ENCODE measurements at places on chromosomes 5 and 9.

DNA sequence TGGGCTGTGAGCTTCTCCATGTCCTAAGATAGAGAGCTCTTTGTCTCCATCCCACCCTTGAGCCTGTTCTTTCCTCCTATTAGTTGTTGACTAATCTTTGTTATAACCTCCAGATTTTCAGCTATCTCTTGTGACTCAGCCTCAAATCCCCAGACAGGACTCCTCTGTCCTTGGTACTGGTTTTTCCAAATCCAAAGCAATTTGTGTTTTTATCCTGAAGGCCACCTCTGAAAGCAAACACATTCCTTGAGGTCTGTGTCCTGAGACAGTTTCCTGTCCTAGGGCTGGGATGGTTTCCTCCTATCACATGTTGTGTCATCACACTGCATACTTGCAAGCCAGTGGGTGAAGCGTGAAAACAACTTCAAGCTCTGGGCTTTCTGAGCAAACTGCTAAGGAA is 8.5 kb downstream of the TNC start:
- no peak for DNase-seq

GRCh38 chr5:28707706-28708105 is 1669.3 kb upstream of the CDH9 start:
- DNase-seq, result no peak

GRCh38 chr5:54148067-54148845 is 162.1 kb downstream of the ARL15 start:
- DNase-seq, result no peak

DNA sequence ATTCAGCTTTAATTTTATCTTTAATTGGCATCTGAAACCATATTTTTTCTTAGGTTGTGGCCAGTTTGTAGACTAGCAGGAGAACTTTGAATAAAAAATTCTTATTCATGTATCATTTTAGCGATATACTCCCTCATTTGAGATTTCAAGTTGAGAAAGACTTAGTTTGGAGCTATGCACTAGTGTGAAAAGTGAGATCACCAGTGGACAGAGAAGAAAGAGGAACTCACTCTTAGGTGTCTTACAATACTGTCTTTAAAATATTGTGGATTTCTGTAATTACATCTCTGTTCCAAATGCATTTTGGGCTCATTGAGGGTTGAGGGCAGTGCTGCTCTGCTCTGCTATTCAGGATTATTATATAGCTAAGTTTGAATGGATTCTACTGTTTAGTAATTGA is 54.7 kb downstream of the NAA35 start:
- no peak for DNase-seq

GRCh38 chr5:94538260-94538659 is 80.1 kb downstream of the KIAA0825 start:
- no peak for DNase-seq

GRCh38 chr5:169142264-169142970 is 158.5 kb downstream of the SLIT3 start:
- no peak for DNase-seq

DNA sequence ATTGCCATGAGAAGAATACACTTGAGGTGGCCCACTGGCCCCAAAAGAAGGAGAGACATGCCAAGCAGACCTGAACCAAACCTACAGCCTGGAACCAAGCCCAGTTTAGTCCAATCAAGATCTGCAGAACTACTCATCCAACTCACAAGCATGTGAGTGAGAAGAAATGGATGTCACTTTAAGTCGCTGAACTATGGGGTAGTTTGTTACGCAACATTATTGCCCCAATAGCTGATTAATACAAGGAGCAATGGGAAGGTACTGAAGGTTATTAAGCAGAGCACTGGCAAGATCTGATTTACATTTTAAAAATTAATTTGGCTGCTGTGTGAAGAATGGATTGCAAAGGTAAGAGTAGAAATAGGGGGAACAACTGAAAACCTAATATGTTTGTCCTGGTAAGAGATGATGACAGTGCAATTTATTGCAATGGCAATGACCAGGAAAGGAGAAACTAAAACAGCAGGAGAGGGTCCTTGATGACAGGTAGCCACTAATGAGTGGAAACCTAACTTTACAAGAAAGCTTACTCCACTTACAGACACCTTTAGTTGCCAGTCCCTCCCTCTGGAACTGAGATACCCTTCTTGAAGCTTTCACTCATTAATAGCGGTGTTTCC is 132.9 kb upstream of the GRIA1 start:
- DNase-seq, result no peak

GRCh38 chr5:67805666-67806348 is 409.7 kb upstream of the PIK3R1 start:
- DNase-seq, result no peak

GRCh38 chr5:54861212-54861894 is 124.0 kb downstream of the ESM1 start:
- DNase-seq, result no peak

DNA sequence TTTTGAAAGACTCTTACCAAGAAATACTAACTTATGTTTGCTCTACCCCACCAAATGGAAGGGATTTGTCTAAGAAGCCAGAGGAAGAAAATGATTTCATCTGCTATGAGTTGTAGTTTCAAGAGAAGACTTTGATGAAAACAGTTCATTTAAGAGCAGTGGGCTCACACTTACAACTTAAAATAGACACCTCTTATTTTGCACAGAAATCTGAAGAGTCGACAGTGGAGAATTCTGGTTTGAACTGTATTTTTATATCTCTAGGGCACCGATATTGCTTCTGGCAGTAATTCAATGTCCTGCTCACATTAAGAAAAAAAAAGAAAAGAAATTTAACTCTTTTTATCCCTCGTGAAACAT is 1.9 kb upstream of the DAB2 start:
- DNase-seq, result no peak

DNA sequence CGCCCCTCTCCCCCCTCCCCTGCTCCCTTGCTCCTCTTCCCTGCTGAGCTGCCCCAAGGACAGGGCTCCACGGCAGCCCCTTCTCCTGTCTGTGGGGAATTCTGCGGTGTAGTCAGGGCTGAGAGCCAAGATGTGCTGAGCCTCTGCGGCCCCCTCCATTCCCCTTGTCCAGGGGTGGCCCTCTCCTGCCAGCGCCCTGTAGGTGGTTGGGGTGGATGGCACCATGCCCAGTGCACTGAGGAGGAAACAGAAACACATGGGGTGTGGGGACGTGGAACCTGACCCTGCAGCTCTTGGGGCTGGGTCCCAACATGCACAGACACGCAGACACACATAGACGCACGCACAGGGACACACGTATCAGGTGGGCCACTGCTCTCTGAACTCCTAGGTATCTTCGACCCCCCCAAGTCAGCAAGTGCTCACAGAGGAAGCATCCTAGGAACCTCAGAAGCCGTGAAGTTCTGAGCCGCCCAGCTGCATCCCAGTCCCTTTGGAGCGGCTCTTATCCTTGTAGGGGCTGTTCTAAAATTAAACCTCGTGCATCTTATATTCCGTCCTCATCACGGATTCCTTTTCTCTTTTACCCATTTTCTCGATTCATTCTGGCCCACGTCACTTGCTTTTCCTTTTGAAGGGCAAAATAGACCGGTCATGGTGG is 64.8 kb downstream of the HMCN2 start:
- no peak for DNase-seq

DNA sequence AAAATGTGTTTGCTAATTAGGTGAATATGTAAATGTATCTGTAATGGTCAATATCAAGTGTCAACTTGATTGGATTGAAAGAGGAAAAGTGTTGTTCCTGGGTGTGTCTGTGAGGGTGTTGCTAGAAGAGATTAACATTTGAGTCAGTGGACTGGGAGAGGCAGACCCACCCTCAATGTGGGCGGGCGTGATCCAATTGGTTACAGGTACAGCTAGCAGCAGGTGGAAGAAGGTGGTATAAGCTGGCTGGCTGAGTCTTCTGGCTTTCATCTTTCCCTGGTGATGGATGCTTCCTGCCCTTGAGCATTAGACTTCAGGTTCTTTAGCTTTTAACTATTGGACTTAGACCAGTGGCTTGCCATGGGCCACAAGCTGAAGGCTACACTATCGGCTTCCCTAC is 779.0 kb upstream of the CTNND2 start:
- no peak for DNase-seq

DNA sequence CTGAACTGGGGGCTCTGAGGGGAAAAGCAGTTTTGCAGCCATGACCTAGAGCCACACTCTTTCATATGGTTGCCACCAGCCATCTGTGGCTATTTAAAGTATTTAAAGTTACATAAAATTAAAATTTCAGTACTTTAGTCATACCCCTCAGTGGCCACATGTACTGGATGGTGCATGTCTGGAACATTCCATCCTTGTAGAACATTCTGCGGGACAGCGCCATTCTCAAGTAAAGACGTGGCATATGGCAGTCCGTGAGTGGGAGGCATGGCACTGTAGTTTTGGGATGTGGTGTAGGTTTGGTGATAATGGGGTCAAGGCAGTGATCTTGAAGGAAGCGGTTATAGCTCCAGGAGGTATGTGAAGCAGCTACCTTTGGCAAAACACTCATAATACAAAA is 61.4 kb upstream of the NFIL3 start:
- no peak for DNase-seq

DNA sequence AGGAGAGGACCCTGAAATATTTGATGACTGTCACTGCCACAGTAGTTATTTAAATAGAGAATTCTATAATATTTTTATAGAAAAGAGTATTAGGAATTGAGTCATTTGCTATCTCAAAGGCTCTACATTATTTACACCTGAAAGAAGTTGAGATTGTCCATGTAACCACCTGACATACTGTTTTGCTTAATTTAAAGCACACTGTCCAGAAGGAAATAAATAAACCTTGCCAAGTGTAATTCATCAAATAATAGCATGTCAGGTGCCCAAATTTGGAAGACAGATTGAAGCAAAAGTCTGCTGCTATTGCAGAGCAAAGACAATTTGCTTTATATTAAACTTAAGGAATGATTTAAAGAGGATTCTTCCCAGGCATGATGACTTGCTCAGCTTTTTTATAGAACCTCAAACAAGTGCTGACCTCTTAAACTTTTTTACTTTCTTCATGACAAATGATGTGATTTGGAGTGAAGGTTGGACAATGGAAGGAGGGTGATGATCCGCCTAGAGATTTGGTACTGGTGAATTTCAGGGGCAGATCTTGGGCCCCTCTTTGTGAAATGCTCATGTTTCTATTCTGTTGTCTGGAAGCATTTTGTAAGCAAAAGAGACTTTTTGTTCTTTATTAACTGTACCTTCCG is 65.0 kb downstream of the DAPK1 start:
- no peak for DNase-seq

GRCh38 chr9:127219520-127219919 is 45.1 kb upstream of the GARNL3 start:
- DNase-seq, result no peak

- no peak for DNase-seq
Observed at GRCh38 chr9:130377612-130378011, 67.1 kb upstream of the ASS1 start.

GRCh38 chr5:82222597-82223574 is 55.3 kb downstream of the RPS23 start:
- DNase-seq, result no peak

- DNase-seq, result no peak
Observed at GRCh38 chr9:14373336-14373666, 59.4 kb upstream of the NFIB start.

DNA sequence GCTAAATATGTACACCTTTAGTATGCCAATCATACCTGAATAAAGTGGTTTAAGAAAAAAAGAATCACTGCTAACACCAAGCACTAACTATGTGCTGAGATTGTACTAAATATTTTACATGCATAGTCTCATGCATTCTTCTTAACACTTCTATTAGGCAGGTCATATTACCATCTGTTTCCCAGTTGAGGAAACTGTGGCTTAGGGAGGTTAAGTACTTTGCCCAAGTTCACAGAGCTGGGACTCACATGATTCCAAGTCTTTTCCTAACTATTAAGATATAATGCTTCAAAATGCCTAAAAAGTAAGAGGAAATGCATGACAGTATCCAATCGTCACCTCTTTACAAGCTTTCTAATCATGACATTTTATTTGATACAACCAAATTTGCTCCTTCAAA is 69.2 kb upstream of the PLPP6 start:
- no peak for DNase-seq

- no peak for DNase-seq
Observed at GRCh38 chr9:118271936-118272335, 567.7 kb downstream of the TLR4 start.

- DNase-seq, result no peak
Observed at GRCh38 chr5:172503925-172504700, 49.8 kb upstream of the SH3PXD2B start.

DNA sequence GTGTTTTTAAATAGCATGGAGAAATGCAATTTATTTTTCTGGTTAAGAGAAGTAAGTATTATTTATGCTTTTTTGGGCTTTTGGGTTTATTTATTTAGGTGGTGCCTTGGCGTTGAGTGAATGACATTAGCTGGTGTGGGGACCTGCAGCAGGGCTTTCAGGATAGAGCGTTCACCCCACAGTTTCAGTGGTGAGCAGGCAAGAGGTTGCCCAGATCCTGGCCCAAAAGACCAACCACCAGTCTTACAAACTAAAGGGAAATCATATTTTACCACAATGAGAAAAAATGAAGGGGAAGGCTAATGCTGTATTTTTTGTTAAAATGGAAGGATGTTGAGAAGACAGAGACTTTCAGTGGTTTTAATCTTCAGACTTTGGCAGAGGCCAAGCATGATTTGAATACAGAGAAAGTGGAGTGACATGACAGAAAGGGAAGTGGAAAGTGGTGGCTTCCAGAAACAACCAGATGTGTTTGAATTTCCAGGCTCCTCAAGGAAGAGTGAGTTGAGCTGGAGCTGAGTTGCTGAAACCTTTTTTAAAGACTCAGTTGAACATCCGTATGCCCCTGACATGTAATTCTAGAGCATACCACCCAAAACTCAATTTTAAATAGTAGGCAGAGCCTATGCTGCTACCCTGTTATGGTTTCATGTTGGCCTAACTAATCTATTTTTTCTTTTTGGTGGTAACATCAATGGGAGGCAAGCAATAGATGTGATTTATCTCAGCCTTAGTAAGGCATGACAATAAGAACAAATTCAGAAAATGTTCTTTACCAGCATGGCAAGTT is 94.8 kb downstream of the AOPEP start:
- no peak for DNase-seq

DNA sequence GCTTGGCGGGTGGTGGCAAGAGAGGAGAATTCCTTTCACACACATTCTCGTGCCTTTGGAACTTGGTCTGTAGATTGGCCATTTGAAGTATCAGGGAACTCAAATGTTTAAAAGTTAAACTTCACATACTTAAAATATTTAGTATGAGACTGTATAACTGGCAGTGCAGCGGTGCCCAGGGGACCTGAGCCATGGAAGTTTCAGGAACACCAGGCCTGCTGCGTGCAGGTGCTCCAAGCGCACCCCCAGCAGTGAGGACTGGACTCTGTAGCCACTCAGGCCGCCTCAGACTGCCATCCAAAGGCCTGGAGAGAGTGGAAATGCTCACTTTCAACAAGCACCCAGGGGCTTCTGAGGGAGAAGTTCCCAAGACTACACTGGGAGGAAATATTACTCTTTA is 273.5 kb upstream of the IRX2 start:
- DNase-seq, result no peak

- peak; percentile 86 for DNase-seq
Observed at GRCh38 chr9:129496473-129497004, 124.4 kb downstream of the C9orf50 start.

GRCh38 chr5:179530069-179530998 is 20.0 kb upstream of the RUFY1 start:
- DNase-seq, result peak; percentile 65

Measured in stimulated activated CD4-positive, alpha-beta T cell treated with anti-CD3 and anti-CD28 coated beads, Interleukin-4, amount 100 ng/mL, for 4 hours (primary cell).